ENCODE measurements at places on chromosomes 7 and 10.

GRCh38 chr10:94357193-94357592 is 5.5 kb downstream of the NOC3L start:
- H3K27ac ChIP-seq, result no peak overlapping the region
- peaks cover 69% of the 10 kb centered on the region for H3K36me3 ChIP-seq
- DNase-seq, result no peak
- H3K4me1 ChIP-seq, result peaks cover 5% of the 10 kb centered on the region

- H3K27me3 ChIP-seq, result no peaks in the 10 kb centered on the region
- H3K4me3 ChIP-seq, result no peak overlapping the region
- no peaks in the 10 kb centered on the region for H3K36me3 ChIP-seq
- DNase-seq, result no peak
- H3K4me1 ChIP-seq, result no peaks in the 10 kb centered on the region
Measured at GRCh38 chr10:58857251-58857805, 319.1 kb upstream of the PHYHIPL start.

- H3K36me3 ChIP-seq, result no peaks in the 10 kb centered on the region
- no peak overlapping the region for H3K27ac ChIP-seq
- no peaks in the 10 kb centered on the region for H3K27me3 ChIP-seq
- H3K4me3 ChIP-seq, result no peak overlapping the region
Measured at GRCh38 chr7:49611951-49612350, 161.5 kb upstream of the VWC2 start.

- H3K27ac ChIP-seq, result no peak overlapping the region
- no peaks in the 10 kb centered on the region for H3K27me3 ChIP-seq
- no peaks in the 10 kb centered on the region for H3K4me1 ChIP-seq
- no peak overlapping the region for H3K4me3 ChIP-seq
- no peaks in the 10 kb centered on the region for H3K36me3 ChIP-seq
- no peak for DNase-seq
Measured at GRCh38 chr7:96786261-96786997, 76.8 kb upstream of the SEM1 start.

All from CD14-positive monocyte (primary cell).